CD4-positive, alpha-beta memory T cell (primary cell): ENCODE measurements at places on chromosomes 11 and 22. TPM values are rescaled to one million over a fixed set of nuclear protein-coding genes. Genes with fewer than 3 reads are reported as not detected.

The UEVLD gene
- total RNA-seq, result 10.7 TPM

The OR8D4 gene
- total RNA-seq, result not detected

The OR52B2 gene
- total RNA-seq, result not detected

The MPPED2 gene
- not detected for total RNA-seq

- no peaks in the 10 kb centered on the region for H3K4me1 ChIP-seq
- peaks cover 12% of the 10 kb centered on the region for H3K36me3 ChIP-seq
- H3K27me3 ChIP-seq, result no peaks in the 10 kb centered on the region
- H3K4me3 ChIP-seq, result no peak overlapping the region
- DNase-seq, result no peak
Observed at GRCh38 chr11:111736181-111736590, 30.0 kb downstream of the PPP2R1B start.

DNA sequence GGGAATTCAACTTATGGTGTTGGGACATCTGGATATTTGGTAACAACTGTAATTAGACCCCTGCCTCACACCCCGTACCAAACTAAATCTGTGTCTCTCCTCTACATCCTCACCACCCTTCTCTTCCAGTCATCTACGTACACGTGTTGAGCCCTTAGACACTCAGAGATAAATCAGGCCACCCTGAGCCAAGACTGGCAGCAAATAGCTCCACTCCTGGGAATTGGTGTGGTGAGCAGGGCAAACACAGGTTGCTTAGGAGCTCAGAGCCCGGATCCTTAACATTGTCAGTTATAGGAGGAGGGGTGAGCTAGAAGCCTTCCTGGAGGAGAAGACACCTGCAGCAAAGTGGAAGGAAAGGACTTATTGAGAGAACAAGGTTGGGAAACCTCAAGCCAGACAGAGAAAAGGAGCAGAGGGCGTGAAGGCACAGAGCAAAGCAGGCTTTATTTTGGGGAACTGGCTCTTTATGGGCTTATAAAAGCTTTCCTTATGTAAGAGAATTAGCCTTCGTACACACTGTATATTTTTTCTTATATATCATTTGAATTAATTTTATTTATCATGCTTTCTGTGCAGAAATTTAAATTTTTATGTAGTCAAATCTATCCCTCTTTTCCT is 36.9 kb upstream of the KLHL35 start:
- H3K36me3 ChIP-seq, result peaks cover 11% of the 10 kb centered on the region
- DNase-seq, result no peak
- H3K4me3 ChIP-seq, result no peak overlapping the region
- H3K4me1 ChIP-seq, result peaks cover 3% of the 10 kb centered on the region
- H3K27ac ChIP-seq, result no peak overlapping the region
- H3K27me3 ChIP-seq, result no peaks in the 10 kb centered on the region
